AG09319 (cell line): ENCODE measurements at places on chromosomes 16 and 17.

- no peak for DNase-seq
These were observed 95.7 kb upstream of the SOX9 start for GRCh38 chr17:72025113-72025512.

DNA sequence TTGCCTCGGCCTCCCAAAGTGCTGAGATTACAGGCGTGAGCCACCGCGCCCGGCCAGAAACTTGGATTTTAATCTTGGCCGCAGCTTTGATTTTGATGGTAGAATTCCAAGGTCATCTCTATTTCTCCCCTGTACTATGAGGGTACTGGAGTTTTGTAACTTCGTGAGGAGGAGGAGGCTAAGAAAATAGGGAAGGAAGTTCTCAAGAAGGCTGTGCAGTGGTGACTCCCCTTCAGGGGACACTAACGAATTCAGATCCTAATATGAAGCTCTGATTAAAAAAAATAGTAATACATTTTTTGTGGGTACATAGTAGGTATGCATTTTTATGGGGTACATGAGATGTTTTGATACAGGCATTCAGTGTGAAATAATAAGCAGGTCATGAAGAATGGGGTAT is 55.9 kb downstream of the LDHD start:
- no peak for DNase-seq

DNA sequence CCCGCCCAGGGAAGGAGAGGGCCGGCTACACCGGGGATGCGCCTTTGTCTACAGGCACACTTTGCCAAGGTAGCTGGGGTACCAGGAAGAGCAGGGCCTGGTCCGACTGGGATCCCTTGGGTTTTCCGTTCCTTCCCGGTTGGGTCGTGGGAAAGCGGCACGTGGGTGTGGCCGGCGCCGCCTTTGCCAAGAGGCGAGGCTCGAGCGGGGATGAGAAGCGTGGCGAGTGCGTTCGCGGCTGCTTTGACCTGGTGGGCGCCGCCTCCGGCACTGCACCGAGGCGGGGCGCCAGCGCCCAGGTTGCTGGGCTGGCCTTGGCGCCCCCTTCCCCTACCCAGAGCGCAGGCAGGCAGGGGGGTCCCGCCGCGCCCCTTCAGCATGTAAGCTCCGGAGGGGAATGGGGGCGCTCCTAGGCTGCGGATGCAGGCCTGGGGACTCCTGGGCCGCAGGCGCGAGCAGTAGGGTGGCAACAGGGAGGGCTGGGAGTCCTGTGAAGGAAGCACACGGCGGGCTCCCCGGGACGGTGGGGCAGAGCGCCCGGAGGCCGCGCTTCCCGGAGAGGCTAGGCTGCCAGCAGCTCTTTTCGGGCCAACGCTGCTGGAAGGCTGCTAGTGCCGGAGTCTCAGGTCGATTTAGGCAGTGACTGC is 2.0 kb downstream of the HAS3 start:
- no peak for DNase-seq

GRCh38 chr16:86598607-86599565 is 20.5 kb downstream of the FOXL1 start:
- DNase-seq = no peak
